CD4-positive, alpha-beta memory T cell (primary cell): ENCODE measurements at places on chromosomes 12 and 14.

- DNase-seq: no peak
Measured at GRCh38 chr14:103905842-103906456, 22.3 kb upstream of the TDRD9 start.

DNA sequence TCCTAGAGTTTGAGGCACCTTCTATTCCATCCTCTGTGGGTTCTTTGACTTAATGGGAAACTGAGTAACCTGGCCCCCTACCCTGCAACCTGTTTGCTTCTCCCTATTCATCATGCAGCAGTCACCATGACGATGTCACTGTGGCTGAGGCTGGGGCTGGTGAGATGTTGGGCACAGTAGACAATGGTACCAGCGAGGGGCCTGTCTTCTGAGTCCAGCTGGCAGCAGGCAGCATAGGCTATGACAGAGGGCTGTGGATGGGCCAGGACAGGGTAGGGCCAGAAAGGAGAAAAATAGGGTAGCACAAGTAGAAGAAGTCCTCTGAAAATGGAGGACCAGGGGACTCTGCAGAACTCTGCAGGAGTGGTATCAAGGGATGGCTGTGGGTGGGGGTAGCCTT is 2.0 kb downstream of the CIROP start:
- DNase-seq: no peak

- peak; percentile 76 for DNase-seq
Measured at GRCh38 chr12:110010853-110011723, 11.9 kb downstream of the ANKRD13A start.

GRCh38 chr12:68439368-68440045 is 107.3 kb upstream of the MDM1 start:
- no peak for DNase-seq

DNA sequence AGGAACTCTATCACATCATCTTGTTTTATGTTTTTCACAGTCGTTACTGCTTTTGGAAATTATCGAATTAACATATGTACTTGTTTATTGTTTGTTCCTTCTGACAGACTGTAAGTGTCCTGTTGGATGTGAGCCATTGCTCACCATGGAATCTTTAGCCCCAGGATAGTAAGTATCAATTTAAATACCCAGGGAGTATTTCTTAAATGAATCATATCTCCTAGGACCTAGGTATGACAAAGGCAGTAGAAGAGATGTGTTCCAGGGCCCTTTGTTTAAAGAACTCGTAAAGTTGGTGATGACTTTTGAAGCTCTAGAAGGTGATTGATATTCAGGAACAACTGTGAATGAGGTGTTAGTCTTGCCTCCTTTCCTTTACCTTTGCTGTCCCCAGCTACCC is 30.3 kb upstream of the STRAP start:
- no peak for DNase-seq

DNA sequence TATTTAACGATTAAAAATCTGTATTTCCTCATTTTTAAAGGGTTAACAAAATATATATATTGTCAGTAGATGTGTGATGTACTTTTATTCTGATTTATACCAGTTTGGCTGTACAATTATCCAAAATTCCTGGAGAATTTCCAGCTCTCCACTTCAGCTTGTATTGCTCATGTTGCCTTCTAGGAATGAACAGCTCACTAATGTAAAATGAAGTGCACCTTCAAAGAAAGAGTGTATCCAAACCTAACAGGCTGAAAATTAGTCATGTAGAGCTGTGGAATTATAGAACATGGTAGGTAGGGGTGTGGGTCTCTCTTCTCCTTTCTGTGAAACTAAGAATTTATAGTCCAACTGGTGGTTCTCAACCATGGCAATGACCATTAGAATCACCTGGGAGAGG is 362.0 kb downstream of the ETNK1 start:
- no peak for DNase-seq

GRCh38 chr14:53979747-53980642 is 23.4 kb upstream of the BMP4 start:
- DNase-seq: no peak

DNA sequence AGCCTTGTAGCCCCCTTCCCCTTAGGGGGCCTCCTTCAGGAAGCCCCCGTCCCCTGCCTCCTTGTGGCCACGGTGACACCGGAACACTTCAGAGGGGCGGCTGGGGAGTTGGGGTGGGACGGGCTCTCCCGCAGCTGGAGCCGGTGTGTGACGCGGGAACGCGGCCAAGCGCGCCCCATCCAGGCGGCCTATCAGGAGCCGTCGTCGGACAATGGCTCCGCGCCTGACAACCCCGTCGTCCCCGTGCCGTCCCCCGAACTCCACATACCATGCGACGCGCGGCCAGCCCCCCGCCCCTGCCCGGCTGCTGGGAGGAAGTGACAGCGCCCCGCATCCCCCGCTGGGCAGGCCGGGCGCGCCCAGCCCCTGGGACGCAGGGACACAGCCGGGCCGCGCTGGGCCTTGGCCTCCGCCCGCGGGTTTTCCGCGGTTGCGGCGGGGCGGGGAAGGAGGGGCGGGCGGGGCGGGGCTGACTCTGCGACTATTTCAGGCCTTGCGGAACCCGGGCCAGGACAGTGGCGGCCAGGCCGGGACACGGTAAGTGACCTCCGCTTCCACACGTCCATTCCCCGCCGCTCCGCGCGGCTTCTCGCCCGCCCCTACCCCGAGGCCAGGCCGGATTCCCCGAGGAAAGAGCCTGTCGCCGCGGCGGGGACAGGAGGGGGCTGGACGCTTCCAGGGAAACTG is at the start of gene TNFAIP2:
Gene TNFAIP2 (plus strand): TSS at position 515 of the 687 bp plus-strand sequence. CDS start 2,997 bp downstream, outside the sequence.
- no peak for DNase-seq

- no peak for DNase-seq
Measured at GRCh38 chr14:36665887-36666415, 4.3 kb downstream of the PAX9 start.

GRCh38 chr14:48936849-48937248 is 649.3 kb downstream of the RPS29 start:
- DNase-seq: no peak

DNA sequence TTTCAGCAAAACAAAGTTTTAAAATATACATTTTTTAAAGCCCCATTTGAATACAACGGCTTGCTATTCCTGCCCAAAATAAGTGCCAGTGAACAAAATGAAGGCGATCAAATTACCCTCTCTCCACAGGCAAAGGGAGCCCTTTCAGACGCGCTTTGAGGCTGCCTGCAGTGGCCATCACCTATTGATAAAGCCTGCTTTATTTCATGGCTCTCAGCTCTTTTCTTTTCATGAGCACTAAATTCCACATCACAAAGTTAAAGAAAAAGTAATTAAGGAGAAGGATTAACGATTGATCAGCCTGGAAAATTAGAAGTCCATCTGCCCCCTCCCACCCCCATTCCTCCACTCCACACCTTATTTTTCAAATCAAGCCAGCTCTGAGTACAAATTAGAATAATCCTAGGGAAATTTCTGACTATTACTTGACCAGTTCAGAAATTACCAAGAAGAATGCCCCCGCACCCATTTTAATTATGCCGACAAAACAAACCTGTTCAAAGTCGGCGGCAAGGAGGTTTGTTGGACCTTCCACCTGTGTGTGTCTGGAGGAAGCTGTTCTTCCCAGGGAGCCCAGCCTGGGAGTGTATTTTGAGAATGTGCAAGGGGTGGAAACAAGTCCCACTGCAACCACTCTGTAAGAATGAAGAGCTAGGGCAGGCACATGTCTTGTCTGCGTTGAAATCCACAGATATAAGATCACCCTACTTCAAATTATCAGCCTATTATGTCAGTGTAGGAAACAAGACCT is 64.2 kb upstream of the RIC8B start:
- no peak for DNase-seq

- no peak for DNase-seq
Measured at GRCh38 chr12:2092354-2092753, 39.6 kb downstream of the CACNA1C start.
